ENCODE measurements at places on chromosomes 11 and 22. TPM values are rescaled to one million over a fixed set of nuclear protein-coding genes. Genes with fewer than 3 reads are reported as not detected.

The LRRC55 gene
- total RNA-seq: 0.32 TPM

The TYMP gene
- 27.0 TPM for total RNA-seq

The TMEM121B gene
- total RNA-seq: 2.7 TPM

- DNase-seq: no peak
These were observed 85.6 kb upstream of the EED start for GRCh38 chr11:86158704-86159580.

DNA sequence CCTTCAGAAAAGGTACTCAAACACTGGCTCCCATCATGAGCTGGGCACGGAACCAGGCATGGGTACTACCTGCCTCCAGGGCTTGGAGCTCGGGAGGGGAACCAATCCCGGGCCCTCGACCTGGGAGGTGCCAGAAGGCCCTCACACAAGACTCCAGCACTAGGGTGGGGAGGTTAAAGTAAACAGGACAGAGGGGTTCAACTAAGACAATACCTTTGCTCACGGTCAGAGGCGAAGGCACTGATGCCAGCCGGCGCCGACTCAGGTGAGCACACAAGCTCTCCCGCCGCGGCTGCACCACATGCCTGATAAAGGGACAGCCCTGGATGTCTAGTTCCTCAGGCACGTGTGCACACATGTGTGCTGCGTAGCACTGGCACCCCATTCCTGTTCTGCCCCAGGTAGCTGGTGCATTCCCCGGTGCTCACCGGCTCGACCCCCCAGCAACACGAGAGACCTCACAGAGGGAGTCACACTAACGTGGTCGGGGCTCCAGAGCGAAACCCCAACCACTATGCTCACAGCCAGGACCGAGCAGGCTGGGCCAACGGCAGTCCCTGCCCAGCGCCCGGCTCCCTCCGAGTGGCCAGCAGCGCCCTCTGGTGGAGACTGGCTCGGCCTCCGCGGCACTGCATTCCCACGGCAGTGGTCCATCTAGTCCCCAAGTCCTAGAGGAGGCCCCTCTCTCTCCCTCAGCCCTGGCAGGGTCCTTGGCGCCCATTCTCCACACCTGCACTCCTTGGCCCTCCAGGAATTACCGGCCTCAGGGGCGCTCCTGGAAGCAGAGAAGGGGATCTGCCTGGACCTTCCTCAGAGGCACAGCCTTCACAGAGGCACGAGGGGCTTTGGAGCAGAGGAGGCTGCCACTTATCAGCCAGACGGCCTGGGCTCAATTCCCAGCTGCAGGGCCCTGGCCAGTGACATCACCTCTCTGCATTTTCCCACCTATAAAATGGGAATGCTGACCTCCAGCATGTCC lies 28.8 kb upstream of the MOB2 start:
- peak; percentile 80 for DNase-seq

Data from heart left ventricle (tissue), 16 donors.